ENCODE measurements at places on chromosomes 6 and 20. TPM values are rescaled to one million over a fixed set of nuclear protein-coding genes. Genes with fewer than 3 reads are reported as not detected.

The LINC00237 gene
- total RNA-seq: not detected

The IL17A gene
- total RNA-seq: not detected

The PPP1R3G gene
- 0.26 TPM for total RNA-seq

The TMEM200A gene
- 21.2 TPM for total RNA-seq

The CST5 gene
- total RNA-seq: not detected

The ZHX3 gene
- total RNA-seq: 85.2 TPM

The HLA-DPA1 gene
- 179 TPM for total RNA-seq

The PDE10A gene
- total RNA-seq: 17.6 TPM

The ECI2 gene
- total RNA-seq: 57.9 TPM

The METTL24 gene
- total RNA-seq: 18.0 TPM

The MEI4 gene
- total RNA-seq: not detected

The VSX1 gene
- total RNA-seq: not detected

The MYLIP gene
- 48.8 TPM for total RNA-seq

The STXBP5 gene
- 40.6 TPM for total RNA-seq

The C20orf202 gene
- total RNA-seq: not detected

The KIFC1 gene
- total RNA-seq: 1.8 TPM

The SDHAF4 gene
- 10.6 TPM for total RNA-seq

The SYTL3 gene
- 0.51 TPM for total RNA-seq

The ADGRG6 gene
- total RNA-seq: 12.0 TPM

The BTBD3 gene
- 35.9 TPM for total RNA-seq

The SPEF1 gene
- 0.37 TPM for total RNA-seq

The SUPT3H gene
- total RNA-seq: 1.3 TPM

The PTPRA gene
- total RNA-seq: 121 TPM

The RAB44 gene
- total RNA-seq: not detected

The DDR1 gene
- total RNA-seq: 74.1 TPM

The CAGE1 gene
- 0.28 TPM for total RNA-seq

The C6orf118 gene
- 2.6 TPM for total RNA-seq

The CLIC1 gene
- 173 TPM for total RNA-seq

The MICA gene
- 31.7 TPM for total RNA-seq

The IRAK1BP1 gene
- 11.1 TPM for total RNA-seq

The HLA-DMB gene
- 21.2 TPM for total RNA-seq

The SSTR4 gene
- not detected for total RNA-seq

The KCNK15 gene
- 4.4 TPM for total RNA-seq

The SPDEF gene
- not detected for total RNA-seq

The GRM1 gene
- total RNA-seq: 0.07 TPM

The BHLHE23 gene
- not detected for total RNA-seq

The GATA5 gene
- 3.5 TPM for total RNA-seq

The NT5E gene
- total RNA-seq: 72.1 TPM

The ERVFRD-1 gene
- total RNA-seq: 0.21 TPM

The SDCBP2 gene
- 0.26 TPM for total RNA-seq

The ANKRD6 gene
- total RNA-seq: 22.9 TPM

The TP53TG5 gene
- total RNA-seq: 1.9 TPM

The DEFB114 gene
- total RNA-seq: not detected

The LHFPL5 gene
- total RNA-seq: not detected

The IL17F gene
- not detected for total RNA-seq

The STMND1 gene
- total RNA-seq: 1.4 TPM

The SCAND1 gene
- total RNA-seq: 18.8 TPM

The WFDC10B gene
- total RNA-seq: not detected

The DYNLRB1 gene
- 120 TPM for total RNA-seq

The OXT gene
- 4.2 TPM for total RNA-seq

The LAMA2 gene
- total RNA-seq: 61.5 TPM

The LY6G6C gene
- not detected for total RNA-seq

The EIF2S2 gene
- 18.7 TPM for total RNA-seq

The SNRNP48 gene
- total RNA-seq: 16.5 TPM

The TGM3 gene
- total RNA-seq: 0.21 TPM

The RSPO3 gene
- total RNA-seq: 23.5 TPM
